Endothelial cell of umbilical vein (primary cell): ENCODE measurements at places on chromosomes 16 and 17. TPM values are rescaled to one million over a fixed set of nuclear protein-coding genes. Genes with fewer than 3 reads are reported as not detected.

Gene CSH1
- total RNA-seq: not detected in 2 replicates

Gene KRT31
- not detected in 2 replicates for total RNA-seq

Gene NOXO1
- total RNA-seq: 0.60 TPM in 1 of 2 replicates, not detected in the other

Gene TP53I13
- total RNA-seq: 33.8 and 41.1 TPM in 2 replicates

Gene CMTM1
- total RNA-seq: 9.3 and 12.3 TPM in 2 replicates

Gene SLC6A2
- not detected in 2 replicates for total RNA-seq

Gene SLC2A4
- 0.23 TPM in 1 of 2 replicates, not detected in the other for total RNA-seq

Gene SHBG
- not detected in 2 replicates for total RNA-seq

Gene SEZ6L2
- total RNA-seq: 2.4 and 2.5 TPM in 2 replicates

Gene PIGQ
- 56.8 and 67.7 TPM in 2 replicates for total RNA-seq

Gene SGSH
- total RNA-seq: 66.0 and 81.4 TPM in 2 replicates

Gene TAT
- total RNA-seq: not detected in 2 replicates

Gene NPW
- 3.3 and 3.9 TPM in 2 replicates for total RNA-seq

Gene TBC1D3K
- total RNA-seq: not detected in 2 replicates

Gene PYDC1
- total RNA-seq: not detected in 2 replicates

Gene TUBB3
- 164 and 215 TPM in 2 replicates for total RNA-seq

Gene CPNE7
- total RNA-seq: 1.5 and 2.0 TPM in 2 replicates

Gene ANKS4B
- total RNA-seq: not detected in 2 replicates

Gene DPH1
- total RNA-seq: 37.8 and 38.5 TPM in 2 replicates

Gene EPN3
- not detected in 2 replicates for total RNA-seq

Gene BIRC5
- total RNA-seq: 74.6 and 85.8 TPM in 2 replicates

Gene PMFBP1
- total RNA-seq: 0.42 TPM in 1 of 2 replicates, not detected in the other

Gene FOXL1
- 3.8 and 4.2 TPM in 2 replicates for total RNA-seq

Gene SMIM5
- total RNA-seq: not detected in 2 replicates

Gene SMIM36
- total RNA-seq: not detected in 2 replicates

Gene SPIRE2
- total RNA-seq: 2.4 and 3.1 TPM in 2 replicates

Gene ABCC6
- total RNA-seq: 0.84 and 0.95 TPM in 2 replicates

Gene DECR2
- total RNA-seq: 23.1 and 28.3 TPM in 2 replicates

Gene SLFN14
- total RNA-seq: not detected in 2 replicates

Gene WSCD1
- total RNA-seq: 45.7 and 49.4 TPM in 2 replicates

Gene MRPS23
- 40.7 and 46.2 TPM in 2 replicates for total RNA-seq

Gene CASKIN2
- 34.6 and 37.6 TPM in 2 replicates for total RNA-seq

Gene SLC4A1
- total RNA-seq: not detected in 2 replicates

Gene ACE
- total RNA-seq: 207 and 226 TPM in 2 replicates

Gene TP53TG3C
- total RNA-seq: not detected in 2 replicates

Gene NDRG4
- total RNA-seq: 31.0 and 35.8 TPM in 2 replicates

Gene CXCL16
- 4.8 and 5.4 TPM in 2 replicates for total RNA-seq

Gene AANAT
- total RNA-seq: not detected in 2 replicates
